ENCODE measurements at places on chromosomes 16 and 17.

DNA sequence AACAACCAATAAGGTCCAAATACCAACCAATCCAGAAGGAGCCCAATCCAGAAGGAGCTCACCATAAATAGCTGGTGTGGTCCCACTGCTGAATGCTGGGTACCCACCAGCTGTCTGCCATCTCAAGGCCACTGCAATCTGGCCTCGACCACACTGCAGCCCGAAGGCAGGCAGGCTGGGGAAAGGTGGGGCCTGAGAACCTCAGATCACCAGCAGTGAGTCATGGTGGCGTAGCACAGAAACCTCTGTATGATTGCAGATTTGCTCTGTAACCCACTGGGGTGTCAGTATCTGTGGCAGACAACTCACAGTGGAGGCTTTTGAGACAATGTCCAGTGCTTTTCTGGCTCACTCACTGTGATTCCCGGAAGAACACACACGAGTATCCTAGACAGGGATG is 14.7 kb upstream of the CMTR2 start:
- no peak for DNase-seq

DNA sequence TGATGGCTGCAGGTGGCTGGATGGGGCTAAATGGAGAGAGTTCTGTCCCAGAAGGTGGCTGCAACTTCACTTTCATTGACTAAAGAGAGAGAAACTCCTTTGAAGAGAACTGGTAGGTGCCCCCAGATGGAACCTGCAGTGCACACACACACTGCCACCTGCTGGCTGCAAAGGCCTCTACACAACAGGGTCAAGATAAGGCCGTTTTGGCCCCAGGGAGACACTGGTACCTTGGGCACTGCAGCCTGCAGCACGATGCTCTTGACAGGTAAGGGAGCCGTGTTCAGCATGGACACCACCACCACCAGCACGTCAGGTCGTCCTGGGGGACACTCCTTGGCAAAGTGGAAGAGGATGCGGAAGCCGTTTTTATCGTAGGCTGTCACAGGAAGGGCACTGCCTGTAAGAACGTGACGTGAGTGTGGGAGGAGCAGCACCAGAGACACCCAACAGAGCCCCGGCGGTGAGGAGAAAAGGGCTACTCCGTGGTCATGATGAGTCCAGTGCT is 22.7 kb downstream of the GGA3 start:
- peak; percentile 46 for DNase-seq

GRCh38 chr17:17740615-17741348 is 59.5 kb downstream of the RAI1 start:
- no peak for DNase-seq

DNA sequence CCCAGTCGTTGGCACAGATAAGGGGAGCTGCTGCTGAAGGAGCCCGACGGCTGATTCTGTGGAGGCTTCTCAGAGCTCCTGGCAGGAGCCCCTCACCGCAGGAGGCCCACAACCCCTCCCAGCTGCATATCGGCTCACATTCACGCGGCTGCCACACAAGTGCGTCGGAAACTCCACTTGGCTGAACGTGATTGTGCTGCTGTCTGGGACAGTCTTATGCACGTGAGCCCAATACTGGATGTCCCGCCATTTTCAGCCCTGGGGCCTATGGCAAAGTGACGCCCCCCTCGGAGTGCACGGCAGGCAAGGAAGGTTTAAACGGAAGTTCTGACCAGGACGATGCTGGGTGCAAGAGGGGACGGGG is 8.7 kb upstream of the PITPNA start:
- DNase-seq = no peak

- no peak for DNase-seq
These were observed 3.7 kb downstream of the NLGN2 start for GRCh38 chr17:7411427-7411750.

GRCh38 chr17:44792276-44792675 is 33.5 kb downstream of the ADAM11 start:
- no peak for DNase-seq

- no peak for DNase-seq
These were observed 1.1 kb upstream of the RASD1 start for GRCh38 chr17:17497065-17497844.

DNA sequence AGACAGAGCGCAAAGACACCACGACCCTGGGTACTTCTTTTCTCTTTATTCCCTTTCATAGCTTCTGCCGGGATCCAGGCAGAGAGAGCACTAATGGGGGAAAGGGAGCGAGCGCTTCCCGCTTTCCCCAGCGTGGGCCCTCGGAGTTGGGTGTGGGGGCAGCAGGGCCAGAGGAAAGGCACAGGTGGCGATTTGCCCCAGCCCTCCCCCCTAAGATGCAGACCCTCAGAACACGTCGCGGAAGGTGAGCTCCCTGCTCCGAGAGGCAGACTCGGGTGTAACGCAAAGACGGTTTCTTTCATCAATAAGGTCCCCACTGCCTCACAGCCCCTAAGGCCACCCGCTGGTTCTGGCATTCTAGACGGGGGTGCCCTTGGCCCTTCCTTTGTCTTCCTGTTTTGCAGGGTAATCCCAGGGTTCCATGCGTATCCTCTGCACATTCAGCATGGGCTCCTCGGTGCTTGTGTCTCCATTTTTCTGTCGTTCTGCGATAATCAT is 570 bp upstream of the NME3 start:
- DNase-seq = no peak

DNA sequence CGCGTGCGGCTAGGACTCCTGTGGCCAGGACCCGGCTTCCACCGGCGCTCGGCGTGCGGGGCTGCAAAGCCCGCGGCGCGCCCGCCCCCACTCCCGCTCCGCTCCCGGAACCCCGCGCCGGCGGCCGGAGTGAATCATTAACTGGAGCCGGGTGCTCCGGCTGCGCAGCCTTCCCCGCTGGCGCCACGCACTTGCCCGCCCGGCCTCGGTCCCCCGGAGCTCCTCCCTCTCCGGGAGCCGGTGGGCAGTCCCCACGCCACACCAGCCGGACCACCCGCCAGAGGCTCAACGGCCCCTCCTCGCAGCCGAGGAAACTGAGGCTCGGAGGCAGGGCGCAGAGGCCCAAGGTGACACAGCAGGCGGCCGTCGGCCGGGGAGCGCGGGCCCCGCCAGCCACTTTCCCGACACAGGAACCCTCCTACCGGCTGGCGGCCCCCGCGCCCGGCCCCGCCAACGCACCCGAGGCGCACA is 580 bp downstream of the BCAR1 start:
- no peak for DNase-seq

- DNase-seq = no peak
These were observed 515.3 kb upstream of the CA10 start for GRCh38 chr17:52673791-52674190.

DNA sequence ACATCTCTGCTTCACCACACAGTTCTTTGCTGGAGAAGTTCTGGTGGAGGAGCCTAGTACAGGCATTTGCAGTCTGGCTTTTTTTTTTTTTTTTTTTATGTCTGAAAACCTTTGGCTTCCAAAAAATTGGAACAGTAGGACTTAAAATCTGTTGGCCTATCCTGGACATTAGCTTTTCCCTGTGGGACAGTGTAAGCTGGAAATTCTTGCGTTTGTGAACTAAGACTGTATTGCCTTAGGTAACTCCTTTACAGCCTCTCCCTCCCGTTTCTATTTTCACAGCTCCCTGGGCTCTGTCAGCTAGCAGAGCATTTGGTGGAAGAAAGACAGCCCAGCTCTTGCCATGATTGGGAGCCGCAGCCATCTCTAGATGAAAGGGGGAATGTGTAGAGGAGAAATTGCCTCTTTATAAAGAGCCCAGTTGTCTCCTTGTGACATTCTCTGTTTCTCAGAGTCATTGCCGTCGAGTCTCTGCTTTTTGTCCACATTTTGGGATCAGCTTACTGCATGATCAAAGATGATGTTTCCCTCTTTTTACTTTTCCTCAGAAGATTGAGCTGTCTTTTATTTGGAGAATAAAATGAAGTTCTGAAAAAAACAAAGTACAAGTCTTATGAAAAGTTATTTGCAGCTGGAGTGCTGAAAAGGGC is 227.5 kb downstream of the SPECC1 start:
- no peak for DNase-seq

DNA sequence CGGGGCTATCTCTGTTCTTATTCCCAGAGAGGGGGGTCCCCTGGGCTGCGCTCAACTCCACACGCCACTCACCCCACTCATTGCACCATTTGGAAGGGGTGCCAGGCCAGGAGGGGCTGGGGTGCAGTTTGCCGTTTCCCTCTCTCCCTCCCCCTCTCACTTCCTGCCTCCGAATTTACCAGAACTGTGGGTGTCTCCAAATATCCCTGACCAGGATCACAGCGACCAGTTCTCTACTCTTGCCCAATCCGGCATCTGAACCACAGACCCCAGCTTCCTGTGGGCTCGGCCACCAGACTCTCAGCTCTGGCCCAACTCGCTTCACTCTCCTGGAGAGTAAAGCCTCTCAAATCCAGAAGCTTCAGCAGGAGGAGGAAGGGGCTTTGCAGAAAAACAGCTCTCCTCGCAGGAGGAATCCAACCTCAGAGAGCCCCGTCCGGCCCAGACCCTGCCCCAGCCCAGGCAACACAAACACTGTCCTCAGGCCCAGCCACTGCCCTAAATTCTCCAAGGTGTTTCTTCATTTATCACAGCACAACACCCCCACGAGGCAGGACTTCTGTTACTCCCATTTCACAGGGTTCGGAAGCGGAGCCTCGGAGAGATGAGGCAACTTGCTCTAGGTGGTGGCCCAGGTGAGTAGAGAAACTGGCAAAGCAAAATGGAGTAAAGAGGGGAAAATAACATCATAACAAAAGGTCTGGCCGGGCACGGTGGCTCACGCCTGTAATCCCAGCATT is 423 bp upstream of the ASGR2 start:
- no peak for DNase-seq

DNA sequence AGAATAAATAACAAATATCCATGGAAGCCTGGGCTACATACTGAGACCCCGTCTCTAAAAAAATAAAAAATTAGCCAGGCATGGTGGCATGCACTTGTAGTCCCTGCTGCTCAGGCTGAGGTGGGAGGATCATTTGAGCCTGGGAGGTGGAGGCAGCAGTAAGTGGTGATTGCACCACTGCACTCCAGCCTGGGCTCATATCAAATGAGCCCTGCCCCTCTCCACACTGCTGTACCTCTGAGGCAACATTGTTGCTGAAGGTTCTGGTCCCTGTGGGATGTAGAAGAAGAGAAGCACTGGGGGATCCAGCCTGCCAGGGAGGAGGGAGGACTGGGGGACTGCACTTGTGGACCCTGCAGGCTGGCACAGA is 11.4 kb upstream of the ARHGAP23 start:
- peak; percentile 49 for DNase-seq

DNA sequence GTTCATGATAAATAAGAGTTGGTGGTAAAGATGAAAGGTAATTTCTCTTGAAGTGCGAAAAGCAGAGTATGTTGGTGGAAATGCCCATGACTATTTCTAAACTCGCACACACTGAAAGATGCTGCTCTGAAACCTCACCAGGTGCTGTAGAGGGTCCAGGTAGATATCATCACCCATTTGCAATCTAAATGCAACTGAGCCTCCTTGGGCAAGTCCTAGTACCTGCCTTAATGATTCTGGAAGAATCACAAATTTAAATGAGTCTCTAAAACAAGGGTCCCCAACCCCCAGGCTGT is 5.9 kb upstream of the MMD start:
- DNase-seq = no peak

- DNase-seq = no peak
These were observed 94.6 kb downstream of the CMIP start for GRCh38 chr16:81539009-81539758.

DNA sequence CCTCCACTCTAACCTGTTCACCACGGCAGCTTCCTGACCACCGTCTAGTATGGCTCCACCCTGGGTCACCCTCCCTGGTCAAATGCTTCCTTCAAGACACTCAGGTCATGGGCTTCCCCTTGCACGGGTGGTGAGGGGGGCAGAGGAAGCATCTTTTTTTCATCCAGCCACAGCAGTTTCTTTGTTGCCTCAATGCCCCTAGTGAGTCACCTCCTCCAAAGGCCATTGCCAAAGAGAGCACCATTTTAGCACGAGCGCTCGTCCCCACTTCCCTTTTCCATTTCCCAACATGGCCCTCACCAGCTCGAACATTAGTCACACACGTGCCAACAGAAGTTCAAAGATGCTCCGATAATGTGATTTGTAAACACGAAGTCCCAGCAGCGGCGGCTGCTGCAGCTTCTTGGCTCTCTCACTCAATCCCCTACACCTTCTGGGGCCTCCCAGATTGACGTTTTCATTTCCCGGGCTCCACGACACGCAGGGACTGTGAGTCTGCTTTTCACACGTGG is 134.6 kb downstream of the GAS7 start:
- DNase-seq = no peak

Data from NCI-H1092 treated with DMSO at 0.1 percent for 48 hours (cell line).